ENCODE measurements at places on chromosomes 4 and X. TPM values are rescaled to one million over a fixed set of nuclear protein-coding genes. Genes with fewer than 3 reads are reported as not detected.

Gene ARL9
- total RNA-seq: not detected

- DNase-seq: no peak
Observed at GRCh38 chr4:3421470-3421869, 20.3 kb upstream of the HGFAC start.

- no peak for DNase-seq
Observed at GRCh38 chr4:55117511-55117910, 7.9 kb downstream of the KDR start.

Gene EMCN
- total RNA-seq: 1.2 TPM

DNA sequence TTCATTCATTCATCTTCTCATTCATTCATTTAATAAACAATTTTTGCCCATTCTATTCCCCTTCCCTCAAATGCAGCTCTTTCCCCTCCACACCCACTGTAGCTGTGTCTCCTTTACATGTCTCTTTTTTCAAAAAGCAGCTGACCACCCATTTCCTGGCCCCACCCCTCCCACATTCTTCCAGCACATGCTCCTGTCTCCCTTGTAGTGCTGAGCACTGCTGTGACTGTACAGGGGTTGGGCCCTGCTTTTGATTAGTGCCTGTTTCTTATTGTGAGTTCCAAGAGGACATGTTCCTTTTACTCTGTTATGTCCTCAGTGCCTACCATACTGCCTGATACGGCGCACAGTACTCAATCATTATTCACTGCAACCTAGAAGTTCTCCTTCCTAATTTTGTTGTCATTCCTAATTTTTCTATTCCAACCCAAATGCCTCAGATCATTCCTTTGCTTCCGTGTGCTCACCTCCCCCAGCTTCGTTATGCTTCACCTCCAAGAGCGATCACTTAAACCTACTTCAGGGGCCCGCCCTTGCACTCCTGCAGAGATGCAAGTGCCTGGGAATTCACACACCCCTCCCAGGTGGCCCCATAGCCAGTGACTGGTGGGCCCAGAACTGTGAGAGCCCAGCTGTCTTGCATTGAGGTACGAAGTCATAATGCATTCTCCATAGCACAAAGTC, 152.2 kb downstream of the STK32B start:
- no peak for DNase-seq

GRCh38 chr4:172149329-172149728, 336.1 kb downstream of the GALNTL6 start:
- no peak for DNase-seq

DNA sequence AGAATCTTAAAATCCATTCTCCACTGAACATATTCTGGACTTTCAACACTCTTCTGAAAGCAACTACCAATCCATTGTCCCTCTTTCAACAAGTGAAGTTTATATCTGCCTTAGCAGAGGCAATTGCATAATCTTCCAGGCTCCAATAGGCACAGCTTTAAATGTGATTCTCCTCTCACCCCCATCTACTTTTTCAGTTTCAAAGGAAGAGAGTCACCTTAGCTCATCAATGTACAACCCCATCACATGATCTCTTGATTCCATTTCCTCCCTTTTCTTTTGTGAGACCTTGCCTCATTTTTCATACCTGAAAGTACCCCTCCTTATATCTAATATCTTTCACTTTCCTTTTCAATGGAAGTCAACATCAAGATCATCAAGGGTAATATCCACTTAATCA, 921.7 kb upstream of the EPHA5 start:
- no peak for DNase-seq

GRCh38 chr4:104976262-104976661, 170.4 kb upstream of the TET2 start:
- no peak for DNase-seq

- peak; percentile 53 for DNase-seq
Observed at GRCh38 chr4:26821677-26822503, 38.8 kb upstream of the STIM2 start.

Gene TMSB15C
- total RNA-seq: 3.2 TPM

Gene MAGEC3
- not detected for total RNA-seq

Measured in Peyer's patch (tissue), 4 donors.